ENCODE measurements at places on chromosomes 16 and 17.
A peak's percentile ranks its signal among the peaks of the same experiment; 100 is the strongest.

GRCh38 chr17:42547698-42548069 is 5.0 kb upstream of the HSD17B1 start:
- DNase-seq = no peak

- DNase-seq = no peak
Measured at GRCh38 chr17:42271779-42272035, 4.5 kb downstream of the STAT5B start.

- DNase-seq = no peak
Measured at GRCh38 chr17:68301438-68301959, 10.2 kb downstream of the ARSG start.

DNA sequence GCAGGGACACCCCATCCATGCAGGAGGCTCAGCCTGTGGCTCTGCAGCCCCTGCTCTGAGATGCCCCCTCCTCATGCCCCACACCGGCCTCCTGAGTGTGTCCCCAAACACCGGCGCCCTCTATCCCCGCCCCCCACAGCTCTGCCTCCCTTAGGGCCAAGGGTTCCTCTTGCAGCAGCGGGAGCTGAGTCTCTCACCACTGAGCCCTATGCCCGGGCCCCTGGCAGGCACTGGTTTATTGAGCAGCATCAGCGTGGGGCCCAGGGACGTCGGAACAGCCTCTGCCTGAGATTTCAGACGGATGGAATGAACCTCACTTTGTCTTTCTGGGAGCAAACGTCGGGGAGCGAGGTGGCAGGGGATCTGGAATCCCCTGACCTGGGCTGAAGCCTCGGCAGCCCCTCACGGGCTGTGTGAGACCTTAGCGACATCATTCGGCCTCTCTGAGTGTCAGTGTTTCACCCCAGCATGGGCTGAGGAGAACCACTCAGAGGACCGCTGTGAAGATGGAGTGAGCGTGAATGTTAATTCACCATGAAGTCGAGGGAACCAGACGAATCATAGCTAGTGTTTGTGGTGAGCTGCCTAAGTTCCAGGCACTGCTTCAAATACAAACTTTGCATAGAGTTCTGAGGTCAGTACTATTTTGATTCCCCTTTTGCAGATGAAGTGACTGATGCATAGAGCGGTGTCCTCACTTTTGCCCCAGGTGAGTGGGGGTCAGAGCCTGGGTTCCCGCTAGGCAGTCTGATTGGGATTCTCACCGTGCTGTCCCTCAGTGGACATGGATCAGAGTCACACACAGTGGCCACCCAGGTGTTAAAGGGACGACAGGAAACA is 5.3 kb upstream of the C16orf74 start:
- DNase-seq = no peak

DNA sequence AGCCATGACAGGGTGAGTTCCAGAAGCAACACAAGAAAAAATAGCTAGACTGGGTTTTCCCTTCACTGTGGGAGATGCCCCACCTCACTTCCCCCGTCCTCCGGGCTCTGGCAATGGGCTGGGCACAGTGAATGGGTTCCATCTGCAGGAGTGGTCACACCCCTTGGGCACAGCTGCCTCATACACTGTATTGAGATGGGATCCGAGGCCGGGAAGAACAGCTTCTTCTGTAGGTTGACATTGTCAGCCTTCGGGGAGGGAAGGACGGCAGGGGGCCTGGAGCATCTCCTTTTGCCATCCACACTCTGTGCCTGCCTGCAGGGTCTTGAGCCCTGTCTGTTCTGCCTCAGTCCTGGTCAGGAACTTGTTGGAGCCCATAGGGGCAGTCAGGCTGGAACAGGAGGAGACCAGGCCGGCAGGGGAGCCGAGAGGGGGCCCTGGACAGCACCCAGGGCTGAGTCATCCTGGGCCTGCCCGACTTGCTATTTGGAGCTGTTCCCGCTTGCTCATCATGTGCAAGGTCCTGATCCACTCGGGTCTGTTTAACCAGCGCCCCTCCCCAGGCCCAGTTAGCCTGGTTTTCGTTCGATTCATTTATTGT is 286.7 kb downstream of the SEC14L1 start:
- DNase-seq = no peak

- DNase-seq = no peak
Measured at GRCh38 chr16:67009158-67009557, 19.8 kb upstream of the CBFB start.

GRCh38 chr16:52755396-52755795 is 208.5 kb upstream of the TOX3 start:
- DNase-seq = no peak

- no peak for DNase-seq
Measured at GRCh38 chr17:45430738-45431530, 1.7 kb downstream of the ARHGAP27 start.

DNA sequence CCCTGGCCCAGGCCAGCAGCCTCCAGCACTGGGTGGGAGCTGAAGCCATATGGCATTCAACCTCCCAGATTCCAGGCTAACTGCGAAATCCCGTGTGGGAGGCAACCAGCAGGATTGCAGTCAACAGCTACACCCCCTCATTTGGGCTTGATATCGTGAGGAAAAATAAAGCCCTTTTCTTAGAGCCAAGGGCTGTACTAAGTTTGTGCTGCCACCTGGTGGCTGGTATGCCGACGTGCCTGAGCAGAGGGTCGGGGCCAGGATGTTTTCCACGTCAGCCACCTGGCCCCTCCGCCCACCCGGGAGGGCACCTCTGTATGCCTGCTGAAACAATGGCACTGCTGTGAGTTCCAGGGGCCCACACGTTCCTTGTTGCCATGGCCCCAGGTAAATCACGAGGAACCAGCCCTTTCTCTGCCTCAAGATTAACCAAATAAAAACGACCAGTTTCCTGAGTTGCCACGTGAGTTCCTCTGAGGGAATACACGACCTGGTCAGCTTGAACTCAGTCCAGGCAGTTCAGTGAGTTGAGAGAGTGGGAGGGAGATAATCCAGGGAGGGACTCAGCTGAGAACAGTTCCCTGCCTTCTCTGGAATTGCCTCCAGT is 9.0 kb downstream of the TMEM98 start:
- DNase-seq = peak; percentile 55

- DNase-seq = no peak
Measured at GRCh38 chr17:48587276-48588073, 2.6 kb downstream of the HOXB3 start.
